ENCODE measurements at places on chromosomes 11 and 22.

GRCh38 chr11:11416502-11416901, 63.5 kb upstream of the CSNK2A3 start:
- DNase-seq = peak; percentile 96

GRCh38 chr11:86919557-86920210, 35.5 kb downstream of the FZD4 start:
- DNase-seq = peak; percentile 74

DNA sequence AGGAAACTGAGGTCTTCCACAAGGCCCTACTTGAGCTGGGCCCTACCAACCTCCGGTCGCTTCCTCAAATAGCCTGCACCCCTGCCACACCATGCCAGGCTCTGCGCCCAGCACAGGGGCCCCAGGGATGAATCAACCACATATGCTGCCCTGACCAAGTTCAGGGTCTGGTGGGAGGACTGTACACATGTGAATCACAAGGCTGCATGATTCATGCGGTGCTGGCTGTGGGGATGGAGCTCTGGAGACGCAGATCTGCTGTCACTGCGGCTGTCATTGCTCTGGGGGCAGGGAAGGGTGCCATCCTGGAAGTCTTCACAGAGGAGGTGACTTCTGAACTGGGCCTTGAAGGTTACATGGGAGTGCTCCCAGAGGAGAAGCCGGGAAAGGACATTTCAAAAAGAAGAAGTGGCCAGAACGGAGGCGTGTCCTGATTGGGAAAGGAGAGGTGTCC, 21.5 kb downstream of the CYTH4 start:
- peak; percentile 73 for DNase-seq

GRCh38 chr11:26901162-26901561, 92.8 kb upstream of the FIBIN start:
- no peak for DNase-seq

DNA sequence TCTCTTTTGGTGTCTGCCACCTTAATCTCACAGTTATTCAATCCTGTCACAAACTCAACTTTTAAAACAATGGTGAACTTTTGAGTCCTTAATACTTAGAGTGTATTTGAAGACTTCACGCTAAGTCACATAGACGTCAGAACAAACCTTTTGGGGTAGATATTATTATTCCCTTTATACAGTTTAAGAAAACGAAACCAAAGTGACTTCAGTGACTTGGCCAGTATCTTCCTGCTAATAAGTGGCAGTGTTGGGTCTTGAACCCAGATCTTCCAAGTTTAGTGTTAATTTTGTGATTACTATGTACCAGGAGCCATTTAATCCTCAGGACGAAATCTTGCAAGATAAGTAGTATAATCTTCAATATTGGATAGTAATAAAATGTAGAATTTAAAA, 691 bp downstream of the CEP295 start:
- no peak for DNase-seq

DNA sequence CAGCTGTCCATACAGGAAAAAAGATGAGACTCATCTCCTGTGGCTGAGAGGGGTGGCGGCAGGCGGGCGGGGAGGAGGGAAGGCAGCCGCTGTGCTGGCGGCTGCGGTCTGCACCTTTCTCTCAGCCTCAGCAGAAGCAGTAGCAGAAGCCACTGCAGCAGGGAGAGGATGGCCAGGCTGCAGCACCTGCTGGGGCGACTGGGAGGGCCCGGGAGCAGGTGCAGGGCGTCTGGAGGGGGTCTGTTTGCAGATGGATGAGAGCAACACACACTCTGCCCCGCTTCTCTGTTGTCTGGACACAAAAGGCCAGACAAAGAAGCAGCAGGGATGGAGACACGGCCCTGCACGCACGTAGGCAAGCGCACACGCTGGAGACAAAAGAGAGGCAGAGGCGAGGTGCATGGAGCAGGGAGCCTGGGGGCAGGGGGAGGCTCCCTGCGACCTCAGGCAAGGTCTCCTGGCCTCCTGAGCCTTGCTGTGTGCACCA, 9.3 kb upstream of the MIAT start:
- no peak for DNase-seq

DNA sequence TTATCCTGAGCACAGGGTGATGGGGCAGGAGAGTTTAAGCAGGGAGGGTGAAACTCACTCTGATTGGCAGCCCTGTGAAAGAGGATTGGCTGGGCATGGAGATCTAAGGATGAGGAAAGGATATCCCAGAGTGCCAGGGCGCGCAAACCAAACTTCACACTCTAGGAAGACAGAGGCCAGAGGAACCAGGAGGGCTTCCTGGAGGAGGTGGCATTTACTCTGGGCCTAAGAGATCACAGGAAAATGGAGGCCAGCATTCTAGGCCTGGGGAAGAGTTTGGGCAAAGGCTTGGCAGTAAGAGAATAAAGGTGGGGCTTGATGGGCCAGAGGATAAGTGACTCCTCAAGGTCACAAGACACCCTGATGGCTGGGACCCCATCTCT, 377 bp upstream of the NCF4 start:
- DNase-seq = no peak

DNA sequence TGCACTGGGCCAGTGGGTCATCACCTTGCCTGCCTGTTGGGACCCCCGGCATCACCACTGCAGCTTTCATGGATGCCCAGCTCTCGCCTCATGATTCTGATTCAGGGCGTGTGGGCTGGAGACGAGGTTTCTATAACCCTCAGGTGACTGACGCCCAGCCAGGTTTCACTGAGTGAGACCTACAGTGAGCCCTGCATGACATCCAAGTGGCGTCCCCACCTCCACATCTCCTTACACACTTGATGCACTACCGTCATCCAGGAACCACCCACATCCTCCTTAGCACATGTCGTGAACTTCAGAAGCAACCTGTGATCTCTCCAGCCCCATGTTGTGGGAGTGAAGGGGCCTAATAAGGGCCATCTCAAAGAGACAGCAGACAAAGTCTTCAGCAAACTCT, 257.5 kb downstream of the CTTN start:
- DNase-seq = no peak

GRCh38 chr11:121318848-121319834, 26.6 kb downstream of the SC5D start:
- peak; percentile 53 for DNase-seq

DNA sequence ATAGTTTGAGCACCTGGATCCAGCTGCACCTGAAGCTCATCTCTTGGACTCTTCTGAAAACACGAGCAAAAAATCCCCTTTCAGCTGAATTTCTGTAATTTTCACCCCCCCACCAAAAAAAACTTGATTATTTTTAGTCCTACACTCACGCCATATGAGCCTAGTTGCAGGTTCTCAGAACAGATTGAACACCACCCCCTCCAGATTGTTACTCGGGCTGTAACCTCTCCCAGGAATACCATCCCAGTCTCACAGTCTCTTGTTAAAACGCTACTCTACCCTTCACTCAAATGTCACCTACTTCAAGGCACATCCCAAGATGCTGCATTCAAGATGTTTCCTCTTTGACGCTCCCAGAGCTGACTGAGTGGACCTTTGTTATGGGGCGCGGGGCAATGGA, 96.3 kb upstream of the PRDM11 start:
- no peak for DNase-seq

DNA sequence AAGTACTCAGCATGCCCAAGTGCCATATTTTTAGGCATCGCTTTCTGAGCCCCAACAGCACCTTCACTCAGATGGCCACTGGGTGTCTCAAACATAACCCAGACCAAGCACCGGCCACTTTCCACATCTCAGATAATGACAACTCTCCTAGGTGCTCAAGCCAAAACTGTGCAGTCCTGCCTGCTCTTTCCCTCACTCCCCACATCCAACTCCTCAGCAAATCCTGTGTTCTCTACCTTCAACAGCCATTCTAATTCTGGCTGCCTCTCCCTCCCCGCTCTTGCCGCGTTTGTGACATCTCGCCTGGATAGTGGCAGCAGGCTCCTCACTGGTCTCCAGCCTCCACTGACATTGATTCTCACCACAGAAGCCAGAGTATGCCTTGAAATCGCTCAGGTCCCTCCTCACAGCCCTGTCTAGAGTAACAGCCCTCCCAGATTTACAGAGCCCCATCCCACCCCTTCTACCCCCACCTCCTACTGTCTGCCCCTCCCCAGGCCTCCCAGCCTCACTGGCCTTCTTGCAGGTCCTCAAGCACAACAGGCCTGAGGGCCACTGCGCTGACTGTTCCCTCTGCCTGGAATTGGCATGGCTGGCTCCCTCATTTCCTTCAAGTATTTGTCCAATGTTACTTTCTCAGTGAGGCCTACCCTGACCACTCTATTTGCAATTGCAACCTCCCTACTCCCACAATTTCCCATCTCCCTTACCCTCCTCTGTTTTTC, 1.3 kb upstream of the PHETA2 start:
- DNase-seq = no peak

DNA sequence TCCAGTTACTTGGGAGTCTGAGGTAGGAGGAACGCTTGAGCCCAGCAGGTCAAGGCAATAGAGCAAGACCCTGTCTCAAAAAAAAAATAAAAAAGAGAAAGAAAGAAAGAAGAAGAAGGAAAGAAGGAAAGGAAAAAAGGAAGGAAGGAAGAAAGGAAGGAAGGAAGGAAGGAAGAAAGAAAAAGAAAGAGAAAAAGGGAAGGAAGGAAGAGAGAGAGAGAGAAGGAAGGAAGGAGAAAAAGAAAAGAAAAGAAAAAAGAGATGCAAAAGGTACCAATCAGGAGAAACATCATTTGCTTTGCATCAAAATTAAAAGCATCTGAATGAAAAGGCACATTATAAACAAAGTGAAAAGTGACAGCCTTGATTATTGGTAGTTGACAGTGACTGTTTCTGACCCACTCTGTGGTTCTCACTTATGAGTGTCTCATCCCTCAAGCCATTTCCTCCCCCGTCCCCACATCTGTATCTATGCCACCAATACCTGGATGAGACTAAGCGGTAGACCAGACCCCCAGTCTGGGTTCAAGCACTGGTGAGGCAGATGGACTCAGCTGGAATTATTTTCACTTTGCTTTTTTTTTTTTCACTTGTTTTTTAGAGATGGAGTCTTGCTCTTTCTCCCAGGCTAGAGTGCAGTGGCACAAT, 33.0 kb upstream of the XBP1 start:
- no peak for DNase-seq

GRCh38 chr22:38240734-38241252, 32.0 kb downstream of the TMEM184B start:
- DNase-seq = peak; percentile 89

- no peak for DNase-seq
Measured at GRCh38 chr11:118878163-118878563, 5.5 kb upstream of the CXCR5 start.

DNA sequence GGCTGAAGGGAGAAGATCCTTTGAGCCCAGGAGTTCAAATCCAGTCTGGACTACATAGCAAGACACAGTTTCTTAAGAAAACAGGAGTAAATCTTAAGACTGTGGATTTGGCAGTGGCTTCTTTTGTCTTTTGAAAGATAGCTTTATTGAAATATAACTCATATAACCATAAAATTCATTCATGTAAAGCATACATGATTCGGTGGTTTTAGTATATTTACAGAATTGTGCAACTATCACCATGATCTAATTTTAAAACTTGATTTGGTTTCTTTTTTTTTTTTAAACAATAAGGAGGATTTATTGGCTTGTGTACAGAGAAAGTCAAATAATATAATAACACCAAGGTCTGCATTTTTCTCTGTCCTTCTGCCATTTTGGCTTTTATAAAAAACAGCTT, 23.1 kb upstream of the PSMA1 start:
- DNase-seq = no peak

DNA sequence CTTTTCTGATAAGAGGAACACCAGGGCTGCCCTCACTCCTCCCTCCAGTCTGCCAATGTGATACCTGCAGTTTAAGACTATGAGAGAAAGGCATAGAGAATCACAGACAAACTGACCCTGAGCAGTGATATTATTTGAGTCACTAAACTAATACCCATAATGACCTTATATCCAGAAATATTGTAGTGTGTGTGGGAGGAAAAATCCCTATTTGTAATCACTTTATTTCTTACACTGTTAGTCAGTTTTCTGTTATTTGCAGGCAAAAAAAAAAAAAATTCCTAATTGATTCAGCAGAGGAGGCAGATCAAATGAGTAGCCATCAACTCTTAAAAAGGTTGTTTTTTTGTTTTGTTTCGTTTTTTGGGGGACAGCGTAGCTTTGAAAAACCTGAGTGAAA, 82.5 kb downstream of the MAML2 start:
- DNase-seq = no peak

Data from H4 (cell line).